T-cell (primary cell): ENCODE measurements at places on chromosomes 16 and 17.
A peak's percentile ranks its signal among the peaks of the same experiment; 100 is the strongest.

DNA sequence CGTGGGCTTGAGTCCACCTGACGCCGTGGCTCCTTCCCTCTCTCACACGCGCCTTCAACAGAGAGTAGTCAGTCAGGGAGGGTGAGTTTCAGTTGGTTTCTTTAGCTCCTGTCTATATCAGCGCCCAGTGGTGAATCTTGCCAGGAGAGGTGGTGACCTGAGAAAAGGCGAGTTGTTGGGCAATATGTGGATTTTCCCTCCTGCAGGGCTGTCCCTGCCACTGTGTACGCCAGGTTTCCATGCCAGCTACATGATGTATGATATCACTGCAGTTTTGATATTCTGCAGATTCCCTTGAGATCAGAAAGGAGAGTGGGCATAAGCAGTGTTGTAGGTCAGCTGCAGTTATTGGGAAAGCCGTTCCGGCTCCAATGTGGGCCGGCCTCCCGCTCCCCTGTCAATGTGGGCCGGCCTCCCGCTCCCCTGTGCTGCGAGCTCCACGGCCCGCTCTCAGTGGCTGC, 31.4 kb downstream of the BANP start:
- peaks cover 4% of the 10 kb centered on the region for H3K4me1 ChIP-seq
- H3K4me3 ChIP-seq, result no peak overlapping the region
- peaks cover 36% of the 10 kb centered on the region for H3K36me3 ChIP-seq
- no peak for DNase-seq
- no peak overlapping the region for H3K27ac ChIP-seq
- H3K27me3 ChIP-seq, result no peaks in the 10 kb centered on the region

- H3K27ac ChIP-seq, result no peak overlapping the region
- H3K4me3 ChIP-seq, result no peak overlapping the region
- no peaks in the 10 kb centered on the region for H3K36me3 ChIP-seq
- DNase-seq, result no peak
Observed at GRCh38 chr16:13134836-13135235, 233.4 kb downstream of the SHISA9 start.

- H3K4me3 ChIP-seq, result no peak overlapping the region
- DNase-seq, result no peak
- no peak overlapping the region for H3K27ac ChIP-seq
- H3K36me3 ChIP-seq, result no peaks in the 10 kb centered on the region
- H3K27me3 ChIP-seq, result peaks cover 15% of the 10 kb centered on the region
Observed at GRCh38 chr16:12625068-12625467, 178.6 kb downstream of the CPPED1 start.

DNA sequence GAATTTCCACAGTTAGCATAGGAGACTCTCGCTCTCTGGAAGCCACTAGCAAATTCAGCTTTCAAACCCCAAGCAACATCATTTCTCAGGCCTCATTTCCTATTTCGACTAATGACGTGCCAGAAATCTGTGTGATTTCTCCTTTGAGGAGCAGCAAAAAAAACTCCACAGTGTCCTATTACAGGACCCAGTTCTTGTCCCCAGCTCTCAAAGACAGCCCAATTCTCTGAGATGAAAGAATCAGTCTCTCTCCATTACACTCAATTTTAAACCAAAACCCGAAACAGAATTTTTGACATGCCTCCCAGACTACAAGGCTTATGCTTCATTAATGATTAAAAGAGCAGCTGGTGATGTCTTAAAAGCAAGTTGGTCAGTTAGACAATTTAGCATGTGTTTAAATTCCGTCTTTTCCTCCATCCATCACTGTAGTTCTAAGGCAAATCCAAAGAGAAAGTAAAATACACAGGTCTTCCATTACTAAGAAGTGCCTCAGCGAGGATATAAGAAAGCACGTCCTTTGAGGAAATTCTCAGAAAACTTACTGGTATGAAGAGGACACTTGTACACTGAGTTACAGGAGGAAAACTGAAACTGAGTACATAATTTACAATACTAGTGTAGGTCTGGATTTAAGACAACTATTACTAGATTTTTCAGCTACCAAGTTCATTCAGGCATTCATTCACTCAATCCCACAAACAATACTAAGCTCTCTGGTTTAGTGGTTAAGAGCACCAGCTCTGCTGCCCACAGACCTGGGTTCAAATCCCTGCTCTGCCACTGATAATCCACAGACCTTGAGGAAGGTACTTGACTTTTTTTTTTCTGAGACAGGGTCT, 12.5 kb downstream of the TOM1L2 start:
- no peaks in the 10 kb centered on the region for H3K27me3 ChIP-seq
- no peaks in the 10 kb centered on the region for H3K36me3 ChIP-seq
- peak overlapping the region; percentile 67 for H3K27ac ChIP-seq
- H3K4me1 ChIP-seq, result peaks cover 54% of the 10 kb centered on the region

DNA sequence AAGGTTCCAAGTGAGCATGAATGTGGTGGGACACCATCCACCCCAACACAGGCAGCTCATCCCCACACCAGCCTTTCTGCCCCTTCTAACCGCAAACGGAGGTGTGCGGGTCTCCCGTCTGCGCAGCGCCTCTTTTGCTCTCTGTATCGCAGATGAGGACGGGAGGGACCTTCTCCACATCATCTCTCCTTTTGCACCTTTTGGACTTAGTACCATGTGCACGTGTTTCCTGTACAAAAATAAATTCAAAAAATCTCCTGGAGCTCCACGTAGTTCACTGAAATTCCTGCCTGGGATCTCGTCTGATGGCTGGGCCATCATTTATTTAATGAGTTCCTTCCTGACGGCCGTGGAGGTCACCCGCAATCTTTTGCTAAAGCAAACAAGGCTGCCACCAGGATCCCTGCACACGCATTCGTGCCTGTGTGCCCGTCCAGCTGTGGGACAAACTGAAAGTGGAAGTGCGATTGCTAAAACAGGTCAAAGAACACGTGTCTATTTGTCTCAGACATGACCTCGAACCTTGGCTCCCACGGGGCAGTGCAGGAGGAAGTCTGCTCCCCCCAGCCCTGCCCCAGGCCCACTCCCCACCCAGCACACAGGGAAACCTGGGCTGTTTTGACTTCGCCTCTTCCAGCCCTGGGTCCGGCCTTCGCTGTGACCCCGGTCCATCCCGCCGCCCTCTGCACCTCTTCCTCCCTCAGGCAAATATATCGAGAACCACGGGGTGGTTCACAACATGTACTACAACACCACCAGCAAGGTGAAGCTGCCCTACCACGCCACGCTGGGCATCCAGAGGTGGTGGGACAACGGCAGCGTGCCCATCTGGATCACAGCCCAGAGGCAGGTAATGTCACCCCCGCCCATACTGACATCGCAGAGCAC, 2.3 kb downstream of the ENPP7 start:
- no peak for DNase-seq
- peak overlapping the region; percentile 42 for H3K27ac ChIP-seq
- no peaks in the 10 kb centered on the region for H3K36me3 ChIP-seq
- H3K27me3 ChIP-seq, result peaks cover 14% of the 10 kb centered on the region

DNA sequence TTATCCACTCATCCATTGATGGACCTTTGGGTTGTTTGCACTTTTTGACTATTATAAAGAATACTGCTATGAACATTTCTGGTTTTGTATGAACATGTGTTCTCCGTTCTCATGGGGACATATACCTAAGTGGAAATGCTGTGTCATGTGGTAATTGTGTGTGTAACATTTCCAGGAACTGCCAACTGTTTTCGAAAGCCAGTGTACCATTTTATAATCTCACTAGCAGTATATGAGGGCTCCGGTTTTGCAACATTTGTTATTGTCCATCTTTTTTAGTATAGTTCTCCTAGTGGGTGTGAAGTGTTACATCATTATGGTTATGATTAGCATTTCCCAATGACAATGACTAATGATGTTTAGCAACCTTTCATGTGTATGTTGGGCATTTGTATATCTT, 5.1 kb upstream of the TRIM25 start:
- no peak overlapping the region for H3K4me3 ChIP-seq
- H3K27me3 ChIP-seq, result no peaks in the 10 kb centered on the region

DNA sequence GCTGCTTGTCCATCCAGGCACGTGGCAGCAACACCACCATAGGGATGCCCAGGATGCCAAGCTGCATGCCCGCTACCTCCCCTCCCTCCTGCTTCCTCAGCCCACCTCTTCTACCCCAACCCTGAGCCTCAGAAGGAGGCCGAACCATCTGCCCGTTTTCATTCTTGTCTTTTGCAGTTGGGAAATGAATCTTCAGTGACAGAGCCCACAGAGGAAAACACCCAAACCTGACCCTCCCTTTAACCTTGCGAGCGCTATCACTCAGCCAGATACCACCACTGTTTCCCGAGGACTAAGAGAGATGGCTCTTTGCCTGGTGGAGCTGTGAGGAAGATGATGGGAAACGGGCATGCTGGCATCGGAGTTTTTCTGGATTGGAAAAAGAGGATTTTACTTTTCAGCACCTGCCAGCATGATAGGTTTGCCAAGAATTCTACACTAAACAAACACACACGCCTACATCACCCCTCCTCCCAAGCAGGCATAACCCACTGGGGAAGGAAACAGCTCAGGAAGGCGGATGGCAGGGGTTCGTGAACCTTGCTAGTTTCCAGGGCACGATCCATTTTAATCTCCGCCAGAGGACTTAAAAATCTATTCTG, 457.4 kb downstream of the SLC39A11 start:
- H3K4me3 ChIP-seq, result no peak overlapping the region
- no peaks in the 10 kb centered on the region for H3K36me3 ChIP-seq
- H3K27ac ChIP-seq, result peak overlapping the region; percentile 10
- DNase-seq, result no peak
- H3K4me1 ChIP-seq, result peaks cover 11% of the 10 kb centered on the region

- peaks cover 25% of the 10 kb centered on the region for H3K4me1 ChIP-seq
- no peaks in the 10 kb centered on the region for H3K36me3 ChIP-seq
- no peaks in the 10 kb centered on the region for H3K27me3 ChIP-seq
Observed at GRCh38 chr17:1201132-1201702, 21.4 kb upstream of the ABR start.

- no peaks in the 10 kb centered on the region for H3K36me3 ChIP-seq
- no peak for DNase-seq
- H3K4me1 ChIP-seq, result no peaks in the 10 kb centered on the region
- H3K27ac ChIP-seq, result no peak overlapping the region
- peaks cover 47% of the 10 kb centered on the region for H3K27me3 ChIP-seq
Observed at GRCh38 chr17:81494626-81495377, 17.8 kb downstream of the ACTG1 start.

- no peaks in the 10 kb centered on the region for H3K36me3 ChIP-seq
- H3K4me3 ChIP-seq, result no peak overlapping the region
- H3K4me1 ChIP-seq, result no peaks in the 10 kb centered on the region
- no peaks in the 10 kb centered on the region for H3K27me3 ChIP-seq
- no peak for DNase-seq
Observed at GRCh38 chr17:35865412-35866340, 3.0 kb downstream of the HEATR9 start.

DNA sequence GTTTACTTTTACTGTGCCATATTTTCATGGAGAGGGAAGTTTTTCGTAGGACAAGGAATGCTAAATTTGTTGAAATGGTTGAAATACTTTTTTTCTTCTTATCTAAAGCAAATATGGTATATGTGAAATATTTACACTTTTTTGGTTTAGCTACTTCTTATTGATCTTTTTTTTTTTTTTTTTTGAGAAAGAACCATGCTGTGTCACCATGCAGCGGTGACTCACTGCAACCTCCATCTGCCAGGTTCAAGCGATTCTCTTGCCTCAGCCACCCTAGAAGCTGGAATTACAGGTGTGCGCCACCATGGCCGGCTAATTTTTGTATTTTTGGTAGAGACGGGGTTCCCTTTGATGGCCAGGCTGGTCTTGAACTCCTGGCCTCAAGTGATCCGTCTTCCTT, 100.5 kb downstream of the FTO start:
- no peaks in the 10 kb centered on the region for H3K36me3 ChIP-seq
- no peak overlapping the region for H3K4me3 ChIP-seq
- H3K27ac ChIP-seq, result no peak overlapping the region

GRCh38 chr17:69050999-69051775, 9.5 kb downstream of the ABCA9 start:
- H3K4me1 ChIP-seq, result no peaks in the 10 kb centered on the region
- no peak overlapping the region for H3K27ac ChIP-seq
- H3K36me3 ChIP-seq, result no peaks in the 10 kb centered on the region
- no peak for DNase-seq

GRCh38 chr16:3235856-3236669, 1.1 kb upstream of the ZNF200 start:
- H3K4me1 ChIP-seq, result peaks cover 2% of the 10 kb centered on the region
- H3K27me3 ChIP-seq, result no peaks in the 10 kb centered on the region
- H3K27ac ChIP-seq, result peak overlapping the region; percentile 61
- no peaks in the 10 kb centered on the region for H3K36me3 ChIP-seq
- no peak overlapping the region for H3K4me3 ChIP-seq

DNA sequence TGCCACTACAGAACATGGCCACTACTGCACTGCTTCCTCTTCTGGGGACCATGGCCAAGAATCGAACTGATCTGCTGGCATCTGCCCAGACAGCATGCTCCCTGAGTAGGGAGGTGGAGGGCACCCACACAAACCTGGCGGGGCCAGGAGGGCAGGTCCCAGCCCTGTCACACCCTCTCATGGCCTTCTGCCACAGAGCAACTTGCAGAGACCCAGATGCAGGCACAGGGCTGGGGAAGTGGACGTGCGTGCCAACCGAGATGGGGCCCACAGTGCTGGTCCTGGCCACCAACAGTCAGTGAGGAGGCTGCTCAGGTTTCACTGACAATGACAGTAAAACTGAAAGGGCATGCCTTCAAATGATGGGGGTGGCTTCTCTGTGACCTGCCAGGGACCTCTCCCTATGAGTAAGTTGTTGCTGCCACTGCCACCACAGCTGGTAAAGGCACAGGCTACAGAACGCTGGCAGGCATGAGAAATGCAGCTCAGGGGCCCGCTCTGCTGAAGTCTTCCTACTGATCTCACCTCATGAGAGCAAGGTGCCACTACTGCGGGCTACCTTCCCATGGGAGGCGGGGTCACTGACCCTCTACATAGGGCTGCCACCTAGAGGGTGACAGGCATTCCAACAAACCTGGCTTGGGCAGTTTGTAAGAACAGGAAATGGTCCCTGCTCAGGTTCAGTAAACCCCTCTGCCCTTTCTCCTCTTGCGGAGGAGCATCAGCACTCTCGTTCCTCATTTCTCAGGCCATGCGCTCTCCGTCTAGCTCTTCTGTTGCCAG, 15.5 kb downstream of the HIC1 start:
- no peaks in the 10 kb centered on the region for H3K4me1 ChIP-seq
- H3K4me3 ChIP-seq, result no peak overlapping the region
- peaks cover 28% of the 10 kb centered on the region for H3K36me3 ChIP-seq
- peak overlapping the region; percentile 14 for H3K27ac ChIP-seq

DNA sequence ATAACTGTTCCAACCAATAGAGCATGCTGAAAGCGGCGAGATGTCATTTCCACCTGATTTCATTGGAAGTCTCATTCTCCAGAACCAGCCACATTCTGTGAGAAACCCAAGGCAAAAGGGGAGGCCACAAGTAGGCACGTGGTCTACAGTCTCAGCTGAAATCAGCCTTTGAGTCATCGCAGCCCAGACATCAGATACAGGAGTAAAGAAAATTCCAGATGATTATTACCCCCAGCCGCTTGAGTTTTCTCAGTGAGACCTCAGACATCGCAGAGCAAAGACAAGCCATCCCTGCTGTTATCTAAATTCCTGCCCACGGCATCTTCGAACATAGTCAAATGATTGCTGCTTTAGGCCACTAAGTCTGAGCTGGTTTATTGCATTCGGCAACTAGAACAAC, 23.1 kb downstream of the STAT3 start:
- H3K27ac ChIP-seq, result no peak overlapping the region
- H3K36me3 ChIP-seq, result no peaks in the 10 kb centered on the region
- no peaks in the 10 kb centered on the region for H3K27me3 ChIP-seq
- DNase-seq, result no peak
- no peak overlapping the region for H3K4me3 ChIP-seq

GRCh38 chr17:82412535-82413520, 5.3 kb upstream of the HEXD start:
- H3K4me3 ChIP-seq, result no peak overlapping the region
- no peak overlapping the region for H3K27ac ChIP-seq
- no peak for DNase-seq
- peaks cover 19% of the 10 kb centered on the region for H3K36me3 ChIP-seq
- peaks cover 28% of the 10 kb centered on the region for H3K4me1 ChIP-seq

- no peak overlapping the region for H3K27ac ChIP-seq
- no peak overlapping the region for H3K4me3 ChIP-seq
- no peak for DNase-seq
- no peaks in the 10 kb centered on the region for H3K36me3 ChIP-seq
- H3K4me1 ChIP-seq, result no peaks in the 10 kb centered on the region
Observed at GRCh38 chr17:19753661-19754463, 5.8 kb upstream of the ALDH3A1 start.
